ENCODE measurements at places on chromosomes 5 and 9.

DNA sequence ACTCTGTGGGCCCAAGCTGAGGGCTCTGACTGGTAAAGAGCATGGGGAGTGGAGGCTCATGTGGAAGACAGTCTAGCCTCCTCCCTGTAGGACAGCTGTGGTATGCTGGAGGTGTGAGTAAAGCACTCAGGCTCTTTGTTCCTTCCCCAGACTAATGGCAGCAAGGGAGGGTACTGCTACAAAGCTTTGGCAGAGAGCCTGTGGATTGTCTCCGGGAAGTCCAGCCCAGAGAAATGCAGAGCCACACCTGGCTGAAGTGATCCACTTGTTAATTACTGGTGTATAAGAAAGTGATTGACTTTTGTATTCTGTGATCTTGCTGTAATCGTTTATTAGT is 161.7 kb downstream of the OXCT1 start:
- H3K36me3 ChIP-seq, result no peaks in the 10 kb centered on the region
- no peak for DNase-seq

DNA sequence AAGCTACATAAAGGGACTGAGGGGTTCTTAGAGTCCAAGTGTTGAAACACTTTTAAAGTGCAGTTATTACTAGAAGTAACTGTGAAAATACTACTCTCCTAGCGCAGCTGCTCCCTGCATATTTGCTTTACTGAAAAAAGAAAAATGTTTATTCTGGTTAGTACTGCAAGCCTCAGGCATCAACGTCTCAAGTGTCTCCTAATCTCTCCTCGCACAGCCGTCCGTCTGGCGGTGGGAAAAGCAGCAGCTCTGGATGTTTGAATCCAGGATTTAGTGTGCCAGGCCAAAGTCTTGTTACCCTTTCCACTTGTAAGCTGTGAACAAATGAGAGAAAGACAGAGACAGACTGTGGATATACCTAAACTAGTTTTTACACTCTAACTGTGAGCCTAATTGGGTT is 31.1 kb downstream of the RORB start:
- no peak for DNase-seq
- no peaks in the 10 kb centered on the region for H3K4me1 ChIP-seq
- no peak overlapping the region for H3K27ac ChIP-seq
- no peak overlapping the region for H3K4me3 ChIP-seq
- H3K27me3 ChIP-seq, result peaks cover 4% of the 10 kb centered on the region
- H3K36me3 ChIP-seq, result no peaks in the 10 kb centered on the region

GRCh38 chr5:8905021-8905420 is 640.9 kb downstream of the SEMA5A start:
- DNase-seq, result peak; percentile 78
- peaks cover 37% of the 10 kb centered on the region for H3K4me1 ChIP-seq
- H3K36me3 ChIP-seq, result no peaks in the 10 kb centered on the region
- H3K4me3 ChIP-seq, result no peak overlapping the region
- H3K27me3 ChIP-seq, result no peaks in the 10 kb centered on the region

DNA sequence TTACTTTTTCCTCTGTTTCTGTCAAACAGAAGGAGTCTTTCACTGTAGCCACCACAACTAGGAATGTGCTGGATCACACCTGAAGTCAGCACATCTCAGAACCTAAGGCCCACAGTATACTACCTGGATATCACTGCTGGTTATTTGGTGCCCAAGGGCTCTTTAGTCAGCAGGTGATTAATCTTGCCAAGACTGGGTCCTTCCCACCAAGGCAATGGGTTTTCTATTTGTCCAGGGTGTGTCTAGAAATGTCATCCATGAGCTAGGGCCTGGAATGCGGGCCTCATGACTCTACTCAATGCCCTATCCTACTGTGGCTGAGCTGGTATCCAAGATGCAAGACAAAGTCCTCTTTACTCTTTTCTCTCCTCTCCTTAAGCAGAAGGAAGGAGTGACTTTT is 9.8 kb upstream of the PCDHAC1 start:
- peaks cover 4% of the 10 kb centered on the region for H3K27me3 ChIP-seq
- no peak for DNase-seq
- H3K4me3 ChIP-seq, result no peak overlapping the region
- no peaks in the 10 kb centered on the region for H3K36me3 ChIP-seq
- no peak overlapping the region for H3K27ac ChIP-seq

DNA sequence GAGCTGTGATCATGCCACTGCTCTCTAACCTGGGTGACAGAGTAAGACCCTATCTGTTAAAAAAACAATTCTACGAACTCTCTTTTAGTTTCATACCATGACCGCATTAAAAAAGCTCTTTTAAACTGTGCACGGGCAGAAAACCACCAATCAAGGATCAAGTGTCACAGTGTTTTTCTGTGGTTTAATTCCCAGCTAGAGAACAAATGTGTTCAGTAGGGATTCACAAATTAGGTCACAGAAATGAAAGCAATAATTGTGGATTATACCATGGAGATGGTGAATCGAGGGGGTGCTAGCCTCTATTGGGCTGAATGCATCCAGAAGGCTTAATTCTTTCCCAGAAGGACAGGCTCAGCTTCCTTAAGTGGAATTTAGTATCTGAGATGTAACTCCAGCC is 79.1 kb downstream of the ATG10 start:
- no peak overlapping the region for H3K4me3 ChIP-seq
- no peak overlapping the region for H3K27ac ChIP-seq
- no peaks in the 10 kb centered on the region for H3K27me3 ChIP-seq
- H3K36me3 ChIP-seq, result no peaks in the 10 kb centered on the region
- no peaks in the 10 kb centered on the region for H3K4me1 ChIP-seq

DNA sequence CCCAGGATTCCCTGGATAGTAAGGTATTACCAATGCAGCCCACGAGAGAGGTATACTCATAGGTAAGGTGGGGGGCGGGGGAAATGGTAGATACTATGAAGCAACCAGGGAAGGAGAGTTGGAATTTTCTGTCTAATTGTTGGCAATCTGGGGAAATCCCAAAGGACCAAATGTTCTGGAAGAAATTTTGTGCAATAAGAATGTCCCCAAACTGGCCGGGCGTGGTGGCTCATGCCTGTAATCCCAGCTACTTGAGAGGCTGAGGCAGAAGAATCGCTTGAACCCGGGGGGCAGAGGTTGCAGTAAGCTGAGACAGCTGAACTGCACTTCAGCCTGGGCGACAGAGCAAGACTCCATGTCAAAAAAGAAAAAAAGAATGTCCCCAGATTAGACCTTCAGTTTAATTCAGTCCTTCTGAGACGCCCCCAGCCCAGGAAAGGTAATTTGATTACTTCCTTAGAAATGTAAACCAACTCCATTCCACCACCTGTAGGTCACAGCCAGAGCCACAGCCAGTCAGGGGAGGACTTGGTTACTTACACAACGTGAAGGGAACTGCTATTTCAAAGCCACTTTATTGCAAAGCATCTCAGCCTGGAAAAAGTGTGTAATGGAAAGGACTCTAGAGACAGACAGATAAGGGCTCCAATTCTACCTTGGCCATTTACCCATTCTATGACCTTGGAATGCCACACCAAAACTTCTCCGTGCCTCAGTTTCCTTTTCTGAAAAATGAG is 50.0 kb upstream of the KLF4 start:
- no peak overlapping the region for H3K27ac ChIP-seq
- no peaks in the 10 kb centered on the region for H3K4me1 ChIP-seq
- DNase-seq, result no peak
- no peaks in the 10 kb centered on the region for H3K27me3 ChIP-seq

GRCh38 chr5:180463916-180464602 is 30.1 kb upstream of the CNOT6 start:
- H3K27ac ChIP-seq, result no peak overlapping the region
- no peaks in the 10 kb centered on the region for H3K4me1 ChIP-seq
- H3K4me3 ChIP-seq, result no peak overlapping the region
- DNase-seq, result no peak
- H3K36me3 ChIP-seq, result no peaks in the 10 kb centered on the region

DNA sequence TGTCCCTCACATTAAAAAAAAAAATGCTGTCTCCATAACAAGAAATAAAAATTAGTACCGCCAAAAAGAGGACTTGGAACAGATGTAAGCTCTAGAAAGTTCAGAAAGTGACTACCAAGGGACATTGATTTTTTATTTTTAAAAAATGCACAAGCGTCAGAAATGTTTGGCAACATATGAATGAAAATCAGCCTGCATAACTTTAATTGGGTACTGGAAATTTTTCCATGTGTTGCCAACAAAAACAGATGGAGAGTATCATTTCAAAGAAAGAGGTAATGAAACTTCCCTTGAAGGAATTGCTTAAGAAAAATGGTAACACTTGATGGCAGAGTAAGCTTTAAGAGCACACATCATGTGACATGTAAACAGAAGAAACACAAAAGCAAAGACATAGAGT is 47.2 kb downstream of the OR2K2 start:
- no peaks in the 10 kb centered on the region for H3K27me3 ChIP-seq
- H3K4me3 ChIP-seq, result no peak overlapping the region
- H3K27ac ChIP-seq, result no peak overlapping the region

DNA sequence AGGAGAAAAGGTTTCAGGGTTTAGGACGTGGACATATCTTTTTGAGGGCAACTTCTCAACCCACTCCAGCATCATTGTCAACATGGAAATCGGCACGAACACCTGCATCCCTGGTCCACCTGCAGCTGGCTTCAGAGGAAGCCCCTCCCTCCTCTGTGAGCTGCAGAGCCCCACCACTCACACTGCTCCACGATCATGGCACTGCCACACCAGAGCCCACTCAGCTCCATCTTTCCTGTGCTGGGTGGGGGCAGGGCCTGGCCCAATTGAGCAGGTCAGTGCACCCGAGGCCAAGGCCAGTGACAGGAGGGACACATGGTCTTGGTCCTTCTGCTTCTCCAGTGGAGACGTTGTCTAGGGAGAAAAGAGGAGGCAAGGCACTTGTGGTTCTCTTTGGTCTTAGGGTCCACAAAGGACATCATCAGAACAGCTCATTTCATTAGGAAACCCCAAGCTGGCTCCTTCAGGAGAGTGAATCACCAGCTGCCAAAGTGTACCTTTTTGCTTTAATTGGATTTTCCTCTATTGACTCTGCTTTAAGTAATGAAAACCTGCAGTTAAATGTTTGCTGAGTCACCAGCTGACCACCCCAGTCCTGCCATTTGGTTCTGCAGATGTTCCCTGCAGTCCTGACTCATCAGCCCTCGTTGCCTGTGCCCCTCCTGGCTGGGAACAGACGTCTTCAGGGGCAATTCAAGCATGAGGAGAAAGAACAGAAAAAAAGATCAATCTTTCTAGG is 56.2 kb downstream of the UBE2QL1 start:
- peak overlapping the region; percentile 10 for H3K27ac ChIP-seq
- H3K27me3 ChIP-seq, result no peaks in the 10 kb centered on the region
- no peak for DNase-seq
- H3K36me3 ChIP-seq, result no peaks in the 10 kb centered on the region
- H3K4me1 ChIP-seq, result peaks cover 6% of the 10 kb centered on the region
- no peak overlapping the region for H3K4me3 ChIP-seq

- H3K4me3 ChIP-seq, result no peak overlapping the region
- no peaks in the 10 kb centered on the region for H3K4me1 ChIP-seq
- no peaks in the 10 kb centered on the region for H3K36me3 ChIP-seq
- no peaks in the 10 kb centered on the region for H3K27me3 ChIP-seq
These were observed 1174.6 kb downstream of the CDH9 start for GRCh38 chr5:25863811-25864210.

DNA sequence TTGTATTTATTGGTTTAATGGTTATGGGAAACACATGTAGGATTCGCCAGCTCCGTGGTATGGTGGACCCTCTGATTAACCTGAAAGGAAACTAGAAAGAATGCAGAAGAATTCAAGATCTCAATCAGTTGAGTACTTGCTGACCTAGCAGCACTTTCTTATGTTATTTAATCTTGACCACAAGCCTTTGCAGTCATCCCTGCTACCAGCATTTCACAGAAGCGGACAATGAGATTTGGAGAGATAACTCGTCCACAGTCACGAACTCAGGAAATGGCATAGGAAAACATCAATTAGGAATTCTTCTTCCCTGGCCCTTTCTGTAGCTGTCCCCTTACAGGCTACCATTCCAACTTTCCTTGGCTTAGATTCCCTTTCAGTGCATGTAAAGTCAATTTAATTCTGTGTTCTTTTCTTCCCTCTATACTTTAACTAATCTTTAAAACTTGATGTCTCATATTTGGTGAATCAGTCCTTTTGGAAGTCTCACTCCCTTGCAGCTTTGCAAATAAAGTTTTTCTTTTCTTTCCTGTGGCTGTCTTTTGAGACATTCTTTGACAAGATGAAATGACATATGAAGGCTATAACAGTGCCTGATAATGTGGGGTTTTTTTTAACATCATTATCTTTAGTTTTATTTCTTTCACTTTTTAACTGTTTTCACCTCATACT is 1.3 kb upstream of the SLC44A1 start:
- H3K27me3 ChIP-seq, result no peaks in the 10 kb centered on the region
- no peak overlapping the region for H3K4me3 ChIP-seq
- no peaks in the 10 kb centered on the region for H3K36me3 ChIP-seq
- H3K4me1 ChIP-seq, result peaks cover 10% of the 10 kb centered on the region

GRCh38 chr5:181130832-181131496 is at the start of gene OR2V1:
OR2V1 (minus strand) TSS chr5:181131169; CDS start chr5:181125304, 5,865 bp downstream.
- no peak within 1 kb of the TSS for H3K27ac ChIP-seq
- no peak within 1 kb of the TSS for H3K4me3 ChIP-seq
- DNase-seq, result peak; percentile 45
- H3K27me3 ChIP-seq, result no peaks in the 10 kb centered on the region
- H3K4me1 ChIP-seq, result peaks cover 12% of the 10 kb centered on the region

DNA sequence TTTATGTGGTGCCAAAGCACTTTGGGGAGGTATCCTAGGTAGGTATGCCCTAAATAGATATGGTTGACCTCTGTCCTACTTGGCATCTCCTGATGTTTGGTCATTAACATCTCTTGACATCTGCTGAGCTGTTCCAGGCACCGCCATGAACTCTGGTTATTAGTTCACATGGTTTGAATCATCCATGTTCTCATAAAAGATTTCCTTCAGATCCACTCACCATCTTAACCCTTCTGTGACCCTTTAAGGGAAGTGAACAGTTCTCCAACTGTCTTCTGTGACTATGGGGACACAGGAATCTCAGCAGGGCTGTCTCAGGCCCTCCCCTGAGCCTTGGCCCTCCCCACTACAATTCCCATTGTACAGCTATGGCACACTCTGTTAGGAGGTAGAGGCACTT is 167.7 kb downstream of the CDH6 start:
- H3K27ac ChIP-seq, result no peak overlapping the region
- H3K36me3 ChIP-seq, result no peaks in the 10 kb centered on the region
- H3K27me3 ChIP-seq, result no peaks in the 10 kb centered on the region
- H3K4me1 ChIP-seq, result peaks cover 6% of the 10 kb centered on the region
- H3K4me3 ChIP-seq, result no peak overlapping the region
- no peak for DNase-seq

GRCh38 chr5:8598356-8598755 is 729.4 kb downstream of the MTRR start:
- no peaks in the 10 kb centered on the region for H3K36me3 ChIP-seq
- no peak overlapping the region for H3K27ac ChIP-seq
- no peak overlapping the region for H3K4me3 ChIP-seq
- no peaks in the 10 kb centered on the region for H3K4me1 ChIP-seq
- DNase-seq, result no peak

All from RWPE2 (cell line).